ENCODE measurements at places on chromosomes 12 and 14.

DNA sequence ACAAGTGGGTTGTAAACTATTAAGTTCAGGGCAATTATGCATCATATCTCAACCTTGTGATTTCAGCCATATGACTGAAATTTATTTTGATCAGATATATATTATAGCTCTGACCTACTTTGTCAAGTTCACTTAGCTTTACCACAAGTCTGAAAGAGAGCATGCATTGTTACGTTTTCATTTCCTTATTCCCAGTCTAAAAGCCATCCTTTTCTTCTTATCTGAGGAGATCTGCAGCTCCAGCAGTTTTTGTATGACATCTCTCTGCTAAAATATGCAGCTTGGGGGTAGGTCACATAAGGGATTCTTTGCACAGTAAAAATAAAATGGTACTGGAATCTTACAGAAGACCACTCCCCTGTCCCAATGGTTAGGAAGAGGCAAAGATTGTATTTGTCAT, 1682.8 kb upstream of the FLRT2 start:
- DNase-seq = no peak

- DNase-seq = no peak
These were observed 704.3 kb upstream of the FLRT2 start for GRCh38 chr14:84825481-84826251.

GRCh38 chr12:105670672-105671071, 340.2 kb downstream of the C12orf75 start:
- no peak for DNase-seq

GRCh38 chr14:106187216-106187615, 660.8 kb downstream of the TMEM121 start:
- no peak for DNase-seq

GRCh38 chr12:462936-463705, 3.4 kb downstream of the B4GALNT3 start:
- DNase-seq = no peak

- no peak for DNase-seq
These were observed 42.0 kb downstream of the TRAF3 start for GRCh38 chr14:102819176-102819628.

DNA sequence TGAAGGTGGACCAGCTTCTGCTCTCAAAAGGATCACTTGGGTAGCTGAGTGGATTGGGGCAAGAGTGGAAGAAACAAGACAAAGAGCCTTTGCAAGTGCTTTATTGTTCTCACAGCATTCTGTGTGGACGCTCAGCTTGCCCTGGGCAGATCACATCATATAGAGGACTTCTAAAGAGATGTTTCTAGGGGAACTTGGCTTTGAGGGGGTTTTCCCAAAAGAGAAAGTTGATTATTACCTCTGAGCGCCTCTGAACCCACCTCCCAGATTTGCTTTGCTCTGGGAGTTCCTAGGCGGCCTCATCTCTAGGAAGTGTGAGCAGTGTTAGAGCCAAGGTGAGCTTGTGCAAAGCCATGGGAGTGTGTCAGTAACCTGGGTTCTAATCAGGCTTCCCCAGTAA, 81.7 kb downstream of the RIN3 start:
- no peak for DNase-seq

DNA sequence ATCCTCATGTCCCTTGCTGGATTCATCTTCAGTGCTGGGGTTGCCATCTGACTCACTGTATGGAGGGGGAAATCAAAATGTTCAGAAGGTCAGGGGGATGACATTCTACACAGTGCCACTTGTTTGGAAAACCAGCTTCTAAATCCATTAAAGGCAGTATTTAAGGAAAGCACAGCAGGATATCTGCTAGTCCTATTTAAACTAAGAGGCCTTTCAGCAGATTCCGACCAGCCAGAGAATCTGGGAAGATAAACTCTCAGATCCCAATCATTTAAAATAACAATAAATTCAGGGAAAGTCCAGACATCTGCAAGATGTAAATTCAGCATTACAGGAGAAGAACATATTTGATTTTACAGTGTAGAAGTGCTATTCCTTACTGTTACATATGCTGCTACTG, 3.8 kb downstream of the SIX4 start:
- DNase-seq = no peak
